ENCODE measurements at places on chromosomes 7 and 10. TPM values are rescaled to one million over a fixed set of nuclear protein-coding genes. Genes with fewer than 3 reads are reported as not detected.

ZMIZ1 gene
- total RNA-seq, result 7.1 TPM

ITPRID1 gene
- not detected for total RNA-seq

TRIM50 gene
- not detected for total RNA-seq

C7orf57 gene
- under 0.01 TPM for total RNA-seq

UCMA gene
- not detected for total RNA-seq

JAKMIP3 gene
- total RNA-seq, result not detected

FAM241B gene
- total RNA-seq, result not detected
